EH (cell line): ENCODE measurements at places on chromosomes 4 and X.

- peak; percentile 21 for DNase-seq
These were observed 330.4 kb upstream of the SFRP2 start for GRCh38 chr4:154119317-154119716.

DNA sequence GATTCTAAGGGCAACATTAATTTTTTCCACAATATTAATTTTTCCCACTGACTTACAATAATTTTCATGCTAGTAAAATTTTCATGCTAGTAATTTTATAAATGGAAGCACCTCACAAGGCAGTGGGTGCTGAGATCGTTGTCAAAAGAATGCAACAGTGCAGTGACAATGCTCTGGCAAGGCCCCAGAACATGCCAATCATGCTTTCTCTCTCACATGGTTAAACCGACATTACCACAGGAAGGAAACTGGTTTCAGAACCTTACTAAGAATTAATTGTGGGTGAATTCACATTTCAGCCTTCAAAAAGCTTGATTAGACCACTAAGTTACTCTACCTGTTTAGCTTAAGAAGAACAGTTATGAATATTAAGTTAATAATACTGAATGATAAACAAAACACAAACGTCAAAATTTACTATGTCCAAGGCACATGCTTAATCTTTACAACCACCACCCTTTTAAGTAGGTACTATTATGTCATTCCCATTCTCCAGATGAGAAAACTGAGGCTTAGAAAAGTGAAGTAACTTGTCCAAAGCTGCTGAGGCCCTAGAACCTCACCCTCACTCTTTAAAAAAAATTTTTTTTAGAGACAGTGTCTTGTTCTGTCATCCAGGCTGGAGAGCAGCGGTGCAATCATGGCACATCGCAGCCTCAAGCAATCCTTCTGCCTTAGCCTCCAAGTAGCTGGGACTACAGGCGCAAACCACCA lies 10.0 kb upstream of the OPHN1 start:
- peak; percentile 83 for DNase-seq

DNA sequence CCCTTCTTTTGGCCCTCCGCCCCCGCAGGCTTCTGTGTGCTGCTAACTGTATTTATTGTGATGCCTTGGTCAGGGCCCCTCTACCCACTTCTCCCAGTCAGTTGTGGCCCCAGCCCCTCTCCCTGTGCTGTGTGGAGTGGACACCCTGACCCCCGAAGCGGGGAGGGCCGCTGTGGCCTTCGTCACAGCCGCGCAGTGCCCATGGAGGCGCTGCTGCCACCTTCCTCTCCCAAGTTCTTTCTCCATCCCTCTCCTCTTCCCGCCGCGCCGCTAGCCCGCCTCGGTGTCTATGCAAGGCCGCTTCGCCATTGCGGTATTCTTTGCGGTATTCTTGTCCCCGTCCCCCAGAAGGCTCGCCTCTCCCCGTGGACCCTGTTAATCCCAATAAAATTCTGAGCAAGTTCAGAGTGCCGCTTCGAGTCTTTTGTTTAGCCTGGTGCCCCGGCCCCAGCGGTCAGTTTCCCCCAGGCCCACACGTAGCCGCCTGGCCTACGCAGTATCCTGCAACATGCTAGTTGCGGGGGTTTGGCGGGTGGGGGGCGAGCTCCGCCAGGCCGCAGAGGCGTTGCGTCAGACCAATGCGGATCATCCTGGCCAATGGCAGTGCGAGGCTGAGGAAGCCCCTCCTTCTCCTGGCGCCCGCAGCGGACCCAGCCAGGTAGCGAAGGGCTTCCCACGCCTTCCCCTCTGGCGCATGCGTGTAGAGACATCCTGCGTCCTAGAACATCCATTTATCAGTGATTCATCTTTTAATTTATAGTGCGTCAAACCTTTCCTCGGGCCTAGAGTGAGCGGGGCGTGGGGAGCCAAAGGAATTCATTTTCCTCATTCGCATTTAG lies 5.6 kb upstream of the KANTR start:
- peak; percentile 79 for DNase-seq

DNA sequence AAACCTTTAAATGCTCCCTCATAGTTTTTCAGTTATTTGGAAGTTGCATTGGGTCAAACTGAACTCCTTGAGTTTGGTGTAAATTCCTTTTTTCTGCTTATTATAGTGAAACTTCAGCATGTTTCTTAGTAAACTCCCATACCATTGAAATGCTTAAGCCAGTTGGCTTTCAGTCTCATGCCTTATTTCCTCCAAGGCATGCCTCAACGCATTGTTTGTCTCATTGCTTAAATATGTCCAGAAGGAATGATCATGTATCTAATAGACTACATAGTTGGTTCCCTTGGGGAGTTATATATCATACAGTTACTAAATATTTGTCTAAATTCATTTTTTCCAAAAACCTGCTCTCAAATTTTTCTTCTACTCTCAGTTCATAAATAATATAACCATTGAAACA lies 114.0 kb downstream of the STOX2 start:
- DNase-seq: no peak

GRCh38 chr4:153222707-153223426 lies 18.6 kb downstream of the TRIM2 start:
- DNase-seq: peak; percentile 63

DNA sequence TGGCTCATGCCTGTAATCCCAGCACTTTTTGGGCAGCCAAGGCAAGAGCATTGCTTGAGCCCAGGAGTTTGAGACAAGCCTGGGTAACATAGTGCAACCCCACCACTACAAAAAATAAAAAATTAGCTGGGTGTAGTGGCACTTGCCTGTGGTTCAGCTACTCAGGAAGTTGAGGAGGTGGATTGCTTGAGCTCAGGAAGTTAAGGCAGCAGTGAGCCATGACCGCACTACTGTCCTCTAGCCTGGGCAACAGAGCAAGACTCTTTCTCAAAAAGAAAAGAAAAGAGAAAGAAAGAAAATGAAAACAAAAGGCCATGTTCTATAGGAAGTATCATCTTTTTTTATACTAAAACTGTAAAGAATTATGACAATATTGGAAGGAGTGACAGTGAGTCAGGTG lies 38.5 kb downstream of the NEK1 start:
- no peak for DNase-seq

DNA sequence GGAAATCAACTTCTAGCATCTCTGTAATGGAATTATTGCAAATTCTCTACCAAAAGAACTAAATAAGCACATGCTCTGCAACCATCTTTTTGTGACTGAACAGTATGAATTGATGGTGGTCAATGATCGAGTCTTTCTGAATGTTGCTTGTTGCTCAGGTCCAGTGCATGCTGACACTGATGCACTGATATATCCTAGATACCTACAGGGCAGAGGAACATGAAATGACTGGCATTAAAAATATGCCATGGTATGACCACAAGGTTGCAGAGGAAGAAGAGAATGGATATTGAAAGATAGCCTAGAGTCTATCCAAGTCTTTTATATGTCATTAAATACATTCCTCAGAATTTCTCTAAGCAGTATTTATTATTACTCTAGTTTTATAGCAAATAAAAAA lies 692.8 kb upstream of the TENM3 start:
- DNase-seq: peak; percentile 15

DNA sequence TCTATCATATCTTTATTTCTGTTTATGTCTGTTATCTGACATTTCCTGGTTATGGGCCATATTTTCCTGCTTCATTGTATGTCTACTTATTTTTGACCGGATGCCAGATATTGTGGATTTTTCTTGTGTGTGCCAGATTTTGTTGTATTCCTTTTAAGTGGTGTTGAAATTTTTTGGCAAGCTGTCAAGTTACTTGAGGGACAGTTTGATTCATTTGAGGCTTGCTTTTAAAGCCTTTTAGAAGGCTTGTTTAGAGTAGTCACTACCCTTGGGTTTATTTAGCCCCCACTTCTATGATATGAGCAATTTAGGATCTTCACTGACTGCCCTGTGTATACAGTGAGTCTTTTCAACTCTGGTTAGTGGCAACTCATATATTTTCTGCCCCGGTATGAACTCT lies 29.2 kb upstream of the NPY2R start:
- no peak for DNase-seq

- no peak for DNase-seq
These were observed 82.3 kb upstream of the ADRA2C start for GRCh38 chr4:3683744-3684421.

GRCh38 chr4:85741921-85742591 lies 267.1 kb downstream of the ARHGAP24 start:
- DNase-seq: no peak

DNA sequence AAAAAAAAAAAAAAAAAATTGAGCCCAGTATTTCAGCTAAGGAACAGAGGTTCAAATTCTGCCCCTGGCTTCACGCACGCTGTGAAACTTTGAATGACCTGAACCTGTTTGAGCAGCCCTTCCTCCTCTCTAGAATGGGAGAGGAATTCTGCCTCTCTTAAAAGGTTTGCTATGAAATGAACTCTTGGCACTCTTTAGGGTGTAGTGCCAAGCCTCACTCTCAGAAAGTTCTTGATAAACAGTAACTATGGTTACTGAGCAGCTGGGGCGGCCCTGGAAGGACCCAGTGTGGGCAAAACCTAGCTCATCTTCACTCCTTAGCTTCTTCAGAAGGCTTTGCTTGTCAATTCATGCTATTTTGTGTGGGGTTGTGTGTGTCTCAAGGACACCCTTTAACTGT lies 73.7 kb downstream of the GEMIN8 start:
- no peak for DNase-seq

DNA sequence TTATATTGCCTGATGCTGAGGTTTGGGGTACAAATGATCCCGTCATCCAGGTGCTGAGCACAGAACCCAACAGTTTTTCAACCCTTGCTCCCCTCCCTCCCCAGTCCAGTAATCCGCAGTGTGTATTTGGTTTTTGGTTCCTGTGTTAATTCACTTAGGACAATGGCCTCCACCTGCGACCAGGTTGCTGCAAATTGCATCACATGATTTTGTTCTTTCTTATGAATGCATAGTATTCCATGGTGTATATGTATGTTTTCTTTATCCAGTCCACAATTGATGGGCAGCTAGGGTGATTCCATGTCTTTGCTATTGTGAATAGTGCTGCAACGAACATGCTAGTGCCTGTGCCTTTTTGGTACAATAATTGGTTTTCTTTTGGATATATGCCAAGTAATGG lies 25.4 kb downstream of the GABRQ start:
- no peak for DNase-seq

GRCh38 chr4:7189475-7190277 lies 2.7 kb upstream of the SORCS2 start:
- no peak for DNase-seq

- DNase-seq: no peak
These were observed 1443.4 kb upstream of the TENM3 start for GRCh38 chr4:180799798-180800197.

DNA sequence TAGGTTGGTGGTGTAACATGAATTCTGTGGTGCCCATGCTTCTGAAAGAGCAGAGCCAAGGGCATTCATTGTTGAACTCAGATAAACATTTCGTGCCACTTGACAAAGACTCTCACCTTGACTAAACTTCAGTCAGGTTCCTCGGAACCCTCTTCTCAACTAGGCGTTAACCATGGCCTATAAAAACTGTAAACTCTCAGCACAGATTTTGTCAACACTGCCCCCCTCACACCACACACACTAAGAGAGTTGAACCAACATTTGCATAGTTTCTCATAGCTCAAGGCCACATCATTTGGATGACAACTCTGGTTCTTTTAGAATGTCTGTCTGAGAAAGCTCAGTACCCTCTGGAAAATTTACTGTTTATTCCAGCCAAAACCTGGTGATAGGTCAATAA lies 28.1 kb downstream of the CASP6 start:
- DNase-seq: no peak

- peak; percentile 15 for DNase-seq
These were observed 441.7 kb upstream of the SLIT2 start for GRCh38 chr4:19809989-19810388.

DNA sequence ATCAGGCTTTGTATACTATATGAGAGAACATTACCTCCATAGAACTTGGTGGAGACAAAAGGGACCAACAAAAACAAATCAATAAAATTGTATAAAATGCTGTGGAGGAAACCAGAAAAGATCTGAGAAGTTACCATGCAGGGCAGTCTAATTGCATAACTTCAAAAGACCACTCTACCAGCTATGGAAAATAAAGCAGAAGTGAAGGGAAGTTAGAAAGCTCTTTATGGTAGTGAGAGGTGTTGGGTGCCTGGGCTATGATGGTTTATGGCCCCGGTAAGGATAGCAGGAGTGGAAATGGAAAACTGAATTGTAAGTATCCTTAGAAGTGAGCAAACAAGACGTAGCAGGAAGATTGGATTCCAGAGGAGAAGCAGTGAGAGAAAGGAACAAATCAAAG lies 3.1 kb downstream of the TMEM184C start:
- no peak for DNase-seq

DNA sequence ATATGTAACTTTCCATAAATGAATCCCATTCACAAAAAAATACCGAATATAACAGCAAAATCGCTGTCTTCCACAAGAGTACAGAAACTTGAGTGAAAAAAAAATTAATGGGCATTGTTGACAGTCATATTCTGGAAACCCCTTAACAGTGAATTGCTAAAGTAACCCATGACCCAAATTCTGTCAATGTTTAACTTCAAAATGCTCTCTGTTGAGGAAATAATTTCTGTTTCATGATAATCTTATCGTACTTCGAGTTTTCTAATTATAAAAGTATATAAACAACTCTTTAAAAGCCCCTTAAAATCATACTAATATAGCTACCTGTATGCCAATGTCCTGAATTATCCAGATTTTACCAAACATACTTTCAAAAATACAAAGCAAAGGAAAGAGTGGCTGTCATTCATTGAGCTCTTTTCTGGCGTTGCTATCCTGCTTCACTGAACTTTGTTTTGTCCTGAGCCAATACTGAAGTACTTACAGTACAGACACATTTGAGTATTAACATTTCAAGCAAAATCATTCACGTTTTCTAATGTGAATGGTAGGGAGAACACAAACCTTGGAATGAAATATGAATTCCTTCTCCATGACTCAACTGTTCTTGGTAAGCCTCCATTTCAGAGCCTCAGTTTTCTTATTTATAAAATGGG lies 2.4 kb downstream of the XAGE3 start:
- DNase-seq: peak; percentile 1

GRCh38 chr4:175806727-175807126 lies 5.3 kb downstream of the GPM6A start:
- DNase-seq: no peak

DNA sequence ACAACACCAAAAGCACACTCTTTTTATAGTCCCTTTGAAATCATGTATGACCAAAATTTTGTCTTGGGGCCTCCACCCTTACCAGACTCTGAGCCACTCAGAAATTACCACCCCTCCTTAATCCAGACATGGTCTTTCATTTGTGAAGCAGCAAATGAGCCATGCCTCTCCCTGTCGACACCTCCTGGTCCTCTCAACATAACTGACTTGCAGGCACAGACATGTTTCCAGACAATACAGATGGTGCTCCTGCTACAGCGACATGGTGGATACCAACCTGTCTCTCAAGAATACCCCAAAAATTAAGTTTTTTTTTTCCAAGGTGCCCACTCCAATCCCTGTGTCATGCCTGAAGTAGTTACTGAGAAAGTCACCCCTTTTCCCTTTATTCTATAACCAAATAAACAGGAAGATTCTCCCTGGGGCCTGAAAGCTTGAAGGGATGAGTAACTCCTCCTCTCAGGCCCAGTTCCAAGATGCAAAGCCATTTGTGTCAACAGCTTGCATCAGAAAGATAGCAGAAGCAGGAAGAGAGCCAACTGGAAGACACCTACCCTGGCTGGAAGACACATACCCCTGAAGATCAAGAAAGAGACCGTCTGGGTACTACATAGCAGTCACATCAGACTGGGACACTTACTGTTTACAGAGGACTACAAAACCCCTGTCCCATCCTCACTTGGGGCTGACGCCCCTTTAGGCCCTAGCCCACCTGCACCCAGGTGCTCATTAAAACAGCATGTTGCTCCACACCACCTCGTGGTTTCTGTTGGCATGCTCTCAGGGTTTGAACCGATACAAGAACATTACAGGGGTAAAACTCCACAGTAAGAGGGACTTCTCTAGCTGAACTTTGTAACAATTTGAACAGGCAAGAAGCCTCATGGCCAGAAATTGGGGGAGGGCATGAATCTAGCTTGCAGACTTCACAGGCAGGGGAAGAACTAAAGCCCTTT lies 5.5 kb upstream of the UGT2B17 start:
- DNase-seq: no peak
